ENCODE measurements at places on chromosomes 4 and X. TPM values are rescaled to one million over a fixed set of nuclear protein-coding genes. Genes with fewer than 3 reads are reported as not detected.

GRCh38 chr4:86657382-86657781, 63.3 kb downstream of the PTPN13 start:
- no peak for DNase-seq

GRCh38 chr4:5705647-5706320, 2.6 kb downstream of the EVC2 start:
- no peak for DNase-seq

DNA sequence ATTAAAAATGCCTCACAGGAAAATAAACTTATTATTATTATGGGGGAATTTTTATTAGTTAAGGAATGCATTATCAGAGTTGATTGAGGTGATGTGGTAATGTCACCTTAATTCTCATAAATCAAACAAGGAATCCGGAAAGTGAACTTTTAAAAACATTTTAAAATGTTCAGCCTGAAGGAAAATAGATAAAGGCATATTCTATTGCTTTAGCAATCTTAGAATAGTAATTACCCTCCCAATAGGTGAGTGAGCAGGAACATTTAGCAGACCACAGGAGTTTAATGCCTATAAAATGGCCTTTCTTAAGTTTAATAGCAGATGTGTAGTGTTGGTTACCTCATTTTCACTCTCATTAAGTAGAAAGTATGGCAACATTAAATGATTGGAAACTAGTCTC, 160.9 kb upstream of the MAD2L1 start:
- DNase-seq: no peak

DNA sequence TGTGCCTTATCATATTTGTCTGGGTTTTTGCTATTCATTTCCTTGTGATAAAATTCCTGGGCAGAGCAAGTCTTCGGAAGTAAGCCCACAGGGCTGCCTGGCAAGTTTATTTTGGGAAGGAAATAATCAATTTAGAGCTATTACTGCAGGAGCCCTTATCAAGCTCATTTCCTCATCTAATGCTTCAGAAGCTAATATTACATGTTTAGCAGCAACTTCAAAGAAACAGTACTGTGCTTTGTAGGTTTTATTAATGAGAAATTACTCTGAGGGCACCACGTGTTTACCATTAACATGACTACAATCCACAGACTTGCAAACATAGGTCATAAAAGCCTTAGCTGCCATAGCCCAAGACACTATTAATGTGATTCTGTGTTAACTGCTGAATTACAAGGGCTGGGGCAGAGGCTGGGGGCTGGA, 540.0 kb downstream of the SPRY1 start:
- DNase-seq: peak; percentile 37

GRCh38 chr4:172982151-172982590, 186.4 kb upstream of the GALNT7 start:
- DNase-seq: peak; percentile 88

GRCh38 chr4:1981251-1982058, 27.3 kb downstream of the NELFA start:
- DNase-seq: no peak

DNA sequence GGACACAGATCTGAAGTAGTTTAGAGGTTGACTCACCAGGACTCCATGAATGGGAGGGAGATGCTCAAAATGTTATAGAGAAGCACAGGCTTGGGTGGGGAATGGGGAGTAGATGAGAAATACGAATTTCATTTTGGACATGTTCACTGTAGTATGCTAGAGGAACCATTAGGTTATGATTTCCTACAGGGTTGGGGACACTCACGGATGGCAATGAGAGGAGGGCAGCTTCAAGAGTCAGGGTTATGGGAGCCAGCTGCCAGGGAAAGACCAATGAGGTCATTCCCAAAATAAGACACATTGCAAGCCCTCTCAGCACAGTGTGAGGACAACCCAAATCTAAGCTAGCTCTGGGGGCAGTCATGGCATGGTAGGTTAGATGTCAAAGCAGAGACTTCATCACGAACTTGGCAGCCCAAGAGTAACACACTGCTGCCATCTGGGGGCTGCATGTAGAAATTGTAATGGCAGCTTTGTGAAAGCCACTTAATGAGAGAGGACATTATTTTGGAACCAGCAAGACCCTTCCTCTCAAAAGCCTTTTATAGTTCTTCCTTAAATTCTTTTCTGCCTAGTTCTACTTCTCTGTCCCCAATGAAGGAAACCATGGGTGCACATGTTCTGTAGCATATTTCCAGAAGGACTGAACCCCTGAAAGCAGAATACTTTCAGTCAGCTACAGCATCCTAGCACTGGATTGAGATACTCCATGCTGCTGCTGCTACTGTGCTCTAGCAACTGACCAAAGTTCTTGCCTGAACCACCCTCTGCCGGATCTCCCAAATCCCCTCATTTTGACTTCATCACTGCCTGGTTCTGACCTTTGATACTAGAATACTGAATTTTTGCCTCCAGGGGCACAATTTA, 16.2 kb upstream of the ZCCHC12 start:
- DNase-seq: peak; percentile 32

DNA sequence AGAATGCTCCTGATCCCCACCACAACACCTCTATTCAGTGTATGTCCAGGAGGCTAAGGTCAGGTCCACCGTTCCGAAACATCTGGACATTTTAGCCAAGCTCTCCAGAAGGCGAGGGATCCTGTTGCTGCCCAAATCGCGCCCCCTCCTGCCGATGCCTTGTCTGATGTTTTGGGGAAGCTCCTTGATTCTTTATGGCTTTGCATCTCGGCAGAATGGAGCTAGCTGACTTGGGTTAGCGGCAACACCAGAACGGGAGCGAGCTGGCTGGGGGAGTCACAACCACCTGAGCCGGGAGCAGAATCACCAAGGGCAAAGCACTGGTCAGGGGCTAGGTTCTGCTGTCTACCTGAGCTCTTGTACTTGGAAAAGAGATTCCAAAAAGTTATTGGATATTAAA, 6.6 kb upstream of the POU3F4 start:
- no peak for DNase-seq

- DNase-seq: no peak
Measured at GRCh38 chrX:13102636-13103035, 58.2 kb upstream of the FAM9C start.

DNA sequence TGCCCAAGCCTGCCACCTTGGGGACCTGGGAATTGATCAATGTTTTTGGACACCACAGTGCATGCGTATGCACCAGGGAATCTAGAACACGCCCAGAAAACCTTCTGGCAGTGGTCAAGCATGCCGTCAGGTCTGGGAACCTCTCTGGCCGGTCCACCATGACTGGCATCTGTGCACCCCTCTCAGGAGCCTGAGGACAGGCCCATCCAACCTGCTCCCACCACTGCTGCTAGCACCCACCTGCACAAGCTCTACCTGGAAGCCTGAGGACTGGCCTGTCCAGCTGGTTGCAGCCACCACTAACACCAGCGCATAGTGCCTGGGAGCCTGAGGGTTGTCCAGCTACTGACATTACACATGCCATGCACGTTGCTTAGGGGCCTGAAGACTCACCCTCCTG, 162.1 kb upstream of the GALNTL6 start:
- DNase-seq: no peak

GRCh38 chrX:52574416-52575275, 57.8 kb upstream of the XAGE1B start:
- DNase-seq: peak; percentile 66

DNA sequence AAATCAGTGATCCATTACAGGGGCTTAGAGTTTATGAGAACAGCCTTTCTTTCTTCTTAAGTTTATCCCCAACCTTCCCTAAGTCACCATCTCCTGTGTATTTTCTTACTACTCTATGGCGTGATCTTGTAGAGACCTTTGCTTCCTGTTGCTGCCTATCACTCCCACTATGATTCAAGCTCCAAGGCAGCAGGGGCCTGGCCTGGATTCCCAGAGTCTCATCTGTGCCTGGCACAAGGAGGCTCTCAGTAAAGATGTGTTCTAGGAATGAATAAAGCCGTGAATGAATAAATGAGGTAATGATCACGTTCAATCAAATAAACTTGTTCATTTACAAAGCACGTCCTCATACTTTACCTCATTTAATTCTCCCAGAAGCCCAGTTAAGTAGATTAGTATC, 45.4 kb downstream of the CC2D2A start:
- no peak for DNase-seq

GRCh38 chrX:133402042-133402453, 13.2 kb downstream of the GPC4 start:
- peak; percentile 88 for DNase-seq

DNA sequence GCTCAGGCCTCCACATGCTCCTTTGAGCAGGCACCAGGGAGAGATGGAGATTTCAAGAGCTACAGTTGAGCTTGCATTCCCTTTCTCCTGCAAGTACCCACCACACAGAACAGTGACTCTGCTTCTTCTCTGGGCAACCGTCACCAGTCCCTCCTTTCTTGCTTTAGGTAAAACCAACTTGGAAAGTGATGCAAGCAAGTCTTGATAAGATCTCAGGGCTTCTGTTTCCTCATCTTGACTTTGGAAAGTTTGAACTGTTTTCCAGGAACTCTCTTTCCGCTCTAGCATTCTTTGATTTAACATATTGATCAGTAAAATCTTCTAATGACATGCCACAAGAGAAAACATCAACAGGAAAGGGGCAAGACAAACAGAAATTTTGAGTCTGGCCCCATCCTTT, 73.7 kb downstream of the USP46 start:
- no peak for DNase-seq

DNA sequence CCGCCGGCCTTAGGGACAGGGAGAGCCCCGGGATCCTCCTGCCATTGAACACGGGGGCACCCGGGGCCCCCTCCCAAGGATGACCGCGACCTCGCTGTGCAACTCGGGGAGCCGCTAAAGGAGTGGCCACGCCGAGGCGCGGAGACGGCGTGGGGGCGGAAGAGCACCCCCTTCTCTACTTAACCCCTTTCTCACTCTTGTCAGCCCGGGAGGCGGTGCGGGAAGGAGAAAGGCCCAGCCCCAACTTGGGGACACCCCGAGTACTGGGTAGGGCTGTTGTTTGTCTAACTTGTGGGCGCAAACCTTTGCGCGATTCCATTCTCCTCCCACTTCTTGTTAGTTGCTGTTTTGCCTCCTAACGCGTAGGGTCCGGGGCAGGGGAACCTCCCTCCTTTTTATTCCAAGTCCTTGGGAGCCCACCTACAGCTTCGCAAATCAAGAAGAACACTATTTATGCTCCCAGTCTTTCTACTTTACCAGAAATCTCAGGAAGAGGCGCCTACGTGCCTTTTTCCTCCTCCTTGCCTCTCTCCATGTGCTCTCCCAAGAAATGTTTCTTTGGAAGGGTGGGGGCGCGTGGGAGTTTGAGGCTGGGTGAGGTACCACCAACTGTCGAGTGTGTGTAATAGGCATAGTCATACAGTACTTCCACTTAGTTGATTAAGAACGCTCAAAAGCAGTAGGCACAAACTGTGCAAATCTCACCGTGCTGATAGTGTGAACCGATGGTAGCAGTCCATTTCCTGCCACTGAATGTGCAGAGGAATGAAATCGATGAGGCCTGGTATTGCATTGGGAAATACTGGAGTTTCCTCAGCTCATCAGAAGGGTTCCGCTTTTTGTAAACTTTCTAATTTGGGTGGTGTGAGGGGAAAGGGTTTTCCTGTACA, 813 bp downstream of the DIAPH2 start:
- peak; percentile 41 for DNase-seq

GRCh38 chr4:8171984-8172924, 13.6 kb upstream of the ABLIM2 start:
- DNase-seq: no peak

DNA sequence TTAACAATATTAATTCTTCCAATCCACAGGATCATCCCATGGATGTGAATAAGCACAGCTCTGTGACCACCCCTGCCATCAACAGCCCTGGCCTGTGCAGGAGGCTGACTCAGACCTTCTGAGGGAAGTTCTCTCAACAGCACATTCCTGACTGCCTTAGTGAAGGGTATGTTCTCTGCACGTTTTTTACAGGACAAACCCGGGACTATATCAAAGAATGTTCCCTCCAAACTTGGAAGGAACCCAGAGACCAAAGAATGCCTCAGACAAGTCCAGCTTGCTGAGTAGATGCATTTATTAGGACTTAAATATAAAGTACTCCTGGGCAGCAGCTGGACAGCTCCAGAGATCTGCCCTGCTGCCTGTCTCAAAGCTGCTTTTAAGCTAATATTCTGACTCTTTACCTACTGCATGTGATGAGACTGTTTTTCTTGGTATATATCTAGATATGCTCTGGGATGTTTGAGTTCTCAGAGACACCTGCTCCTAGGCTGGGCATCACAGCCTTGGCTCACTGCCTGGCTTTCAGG, 1127.8 kb upstream of the PRKX start:
- DNase-seq: no peak

GRCh38 chr4:147837435-147837834, 105.5 kb downstream of the ARHGAP10 start:
- no peak for DNase-seq

Gene VEGFD
- total RNA-seq: 0.05 TPM

Gene HOPX
- 1.2 TPM for total RNA-seq

Gene RBM46
- total RNA-seq: 0.52 TPM

Gene CT45A3
- not detected for total RNA-seq

Gene PITX2
- total RNA-seq: 0.30 TPM

Gene PLRG1
- total RNA-seq: 88.6 TPM

Gene PNCK
- not detected for total RNA-seq

Gene DCAF8L2
- total RNA-seq: not detected

Gene FGFBP1
- 19.1 TPM for total RNA-seq

All from renal cortical epithelial cell (primary cell).